ENCODE measurements at places on chromosomes 16 and 17. TPM values are rescaled to one million over a fixed set of nuclear protein-coding genes. Genes with fewer than 3 reads are reported as not detected.

DNA sequence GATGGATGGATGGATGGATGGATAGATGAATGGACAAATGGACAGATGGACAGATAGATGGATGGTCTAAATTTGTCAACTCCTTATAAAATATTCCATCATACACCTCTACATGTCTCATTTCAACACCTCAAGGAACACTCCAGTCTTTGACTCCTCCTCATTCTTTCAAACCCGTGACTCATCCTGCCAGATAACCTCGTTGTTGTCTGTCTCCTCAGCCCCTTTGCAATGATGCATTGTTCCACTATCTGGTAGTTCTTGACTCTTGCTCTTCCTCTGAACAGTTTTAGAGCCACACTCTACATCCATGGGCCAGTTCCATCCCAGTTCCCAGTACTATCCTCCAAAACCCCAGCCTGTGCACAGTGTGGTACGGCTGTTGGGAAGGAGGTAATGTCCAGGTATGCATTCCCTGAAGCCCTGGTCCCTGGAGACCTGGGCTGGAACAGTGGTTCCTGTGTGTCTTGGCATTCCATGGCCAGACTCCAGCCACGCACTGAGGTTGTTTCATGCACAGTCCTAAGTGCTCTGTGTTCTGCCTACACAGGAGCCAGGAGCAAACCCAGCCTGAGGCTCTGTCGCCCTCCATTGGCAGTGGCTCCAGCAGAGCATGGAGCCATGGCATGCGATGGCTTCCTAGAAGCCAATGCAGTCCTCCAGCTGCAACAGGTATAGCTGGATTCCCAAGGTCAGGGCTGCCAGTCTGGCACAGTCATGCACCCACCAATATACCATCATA is 105.7 kb downstream of the C17orf67 start:
- DNase-seq = no peak

GRCh38 chr17:44235583-44235936 is 16.1 kb upstream of the UBTF start:
- DNase-seq = no peak

DNA sequence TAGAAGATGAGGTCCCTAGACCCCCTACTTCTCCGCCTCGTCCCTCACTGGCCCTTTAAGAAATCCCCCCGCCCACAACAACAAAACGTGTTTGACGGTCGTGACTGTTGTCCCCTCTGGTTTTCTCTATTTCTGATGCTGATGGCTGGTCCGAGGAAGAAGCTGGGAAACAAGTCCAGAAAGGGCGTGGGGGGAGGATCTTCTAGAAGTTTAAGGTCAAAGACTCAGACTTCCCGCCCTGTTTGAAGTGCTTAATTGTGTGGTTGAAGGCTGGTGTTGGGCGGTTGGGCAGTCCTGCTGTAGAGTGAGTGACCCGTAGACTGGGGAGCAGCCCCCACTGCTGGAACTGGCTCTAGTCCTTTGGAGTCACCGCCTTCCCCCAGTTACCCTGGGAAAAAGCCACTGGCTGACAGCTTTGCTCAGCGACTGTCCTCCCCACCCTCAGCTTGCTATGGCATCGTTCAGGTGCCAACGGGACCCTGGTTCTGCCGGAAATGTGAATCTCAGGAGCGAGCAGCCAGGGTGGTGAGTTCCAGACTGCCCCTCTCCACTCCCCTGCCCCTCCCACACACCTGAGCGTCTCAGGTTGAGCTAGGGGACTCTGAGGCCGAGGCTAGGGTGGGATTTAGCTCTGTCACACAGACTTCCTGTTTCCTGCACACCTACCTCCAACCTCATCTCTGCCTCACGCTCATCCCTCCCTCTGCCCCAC is 1.6 kb downstream of the MLLT6 start:
- DNase-seq = no peak

- no peak for DNase-seq
Observed at GRCh38 chr17:36481829-36482228, 4.7 kb upstream of the ZNHIT3 start.

The KRTAP9-2 gene
- total RNA-seq = not detected

DNA sequence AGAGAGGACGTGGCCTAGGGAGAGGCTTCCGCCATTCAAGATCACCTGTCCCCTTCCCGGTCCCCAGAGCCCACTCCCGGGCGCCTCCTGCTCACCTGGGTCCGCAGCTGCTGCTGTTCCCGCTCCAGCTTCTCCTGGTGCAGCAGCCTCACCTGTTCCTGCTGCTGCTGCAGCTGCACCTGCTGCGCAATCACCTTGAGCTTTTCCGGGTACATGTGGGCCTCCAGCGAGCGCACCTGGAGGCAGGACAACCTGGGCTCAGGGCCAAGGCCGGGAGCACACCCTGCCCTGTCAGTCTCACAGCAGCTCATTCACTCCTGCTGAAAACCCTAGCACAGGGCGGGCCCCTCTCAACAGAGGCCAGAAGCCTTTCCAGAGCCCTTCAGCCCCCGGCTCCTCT is 12.5 kb downstream of the TFAP4 start:
- DNase-seq = no peak

DNA sequence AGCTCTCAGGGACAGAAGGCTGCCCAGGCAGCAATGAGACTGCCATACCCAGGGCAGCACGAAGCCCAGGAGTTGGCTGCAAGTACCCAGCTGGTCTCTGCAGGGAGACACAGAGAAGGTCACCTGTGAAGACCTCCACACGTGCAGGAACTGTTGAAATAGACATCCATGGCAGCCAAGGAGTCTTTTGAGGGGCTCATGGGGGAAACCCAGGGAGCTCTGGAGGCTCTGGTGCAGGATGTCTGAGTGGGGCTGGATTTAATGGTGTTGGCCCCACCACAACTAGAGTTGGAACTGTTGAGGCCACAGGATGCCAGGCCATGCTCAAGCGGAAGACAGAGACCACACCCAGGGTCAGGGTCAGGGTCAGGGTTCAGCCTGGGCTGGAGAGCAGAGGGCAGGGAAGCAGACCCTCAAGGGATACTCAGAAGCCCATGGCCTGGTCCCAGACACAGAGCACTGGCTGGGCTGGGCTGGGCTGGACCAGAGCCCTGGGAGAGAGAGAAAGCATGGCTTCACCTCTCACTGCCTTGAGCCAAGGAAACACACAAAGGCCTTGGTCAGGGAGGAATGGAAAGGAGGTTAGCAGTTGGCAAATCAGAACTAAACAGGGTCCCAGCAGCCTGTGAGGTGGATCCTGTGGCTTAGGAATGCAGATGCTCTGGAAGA is 21.4 kb downstream of the PITPNM3 start:
- no peak for DNase-seq

DNA sequence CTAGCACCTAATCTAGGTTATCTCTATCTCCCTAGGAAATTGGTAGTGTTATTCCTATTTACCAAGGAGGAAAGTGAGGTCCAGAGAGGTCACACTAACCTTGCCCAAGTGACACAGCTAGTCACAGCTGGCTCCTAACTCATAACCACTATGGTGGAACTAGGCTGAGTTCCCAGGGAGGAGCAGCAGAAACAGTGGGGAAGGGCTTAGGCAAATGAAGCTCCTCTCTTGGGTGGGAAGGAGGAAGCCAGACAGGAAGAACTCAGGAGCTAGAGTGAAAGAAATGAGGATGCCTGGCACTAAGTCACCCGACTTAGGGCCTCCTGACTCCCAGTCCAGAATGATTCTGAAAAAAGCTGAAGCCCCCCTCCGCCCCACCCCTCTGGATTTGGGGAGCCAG is 34.5 kb downstream of the PSME3IP1 start:
- DNase-seq = no peak

DNA sequence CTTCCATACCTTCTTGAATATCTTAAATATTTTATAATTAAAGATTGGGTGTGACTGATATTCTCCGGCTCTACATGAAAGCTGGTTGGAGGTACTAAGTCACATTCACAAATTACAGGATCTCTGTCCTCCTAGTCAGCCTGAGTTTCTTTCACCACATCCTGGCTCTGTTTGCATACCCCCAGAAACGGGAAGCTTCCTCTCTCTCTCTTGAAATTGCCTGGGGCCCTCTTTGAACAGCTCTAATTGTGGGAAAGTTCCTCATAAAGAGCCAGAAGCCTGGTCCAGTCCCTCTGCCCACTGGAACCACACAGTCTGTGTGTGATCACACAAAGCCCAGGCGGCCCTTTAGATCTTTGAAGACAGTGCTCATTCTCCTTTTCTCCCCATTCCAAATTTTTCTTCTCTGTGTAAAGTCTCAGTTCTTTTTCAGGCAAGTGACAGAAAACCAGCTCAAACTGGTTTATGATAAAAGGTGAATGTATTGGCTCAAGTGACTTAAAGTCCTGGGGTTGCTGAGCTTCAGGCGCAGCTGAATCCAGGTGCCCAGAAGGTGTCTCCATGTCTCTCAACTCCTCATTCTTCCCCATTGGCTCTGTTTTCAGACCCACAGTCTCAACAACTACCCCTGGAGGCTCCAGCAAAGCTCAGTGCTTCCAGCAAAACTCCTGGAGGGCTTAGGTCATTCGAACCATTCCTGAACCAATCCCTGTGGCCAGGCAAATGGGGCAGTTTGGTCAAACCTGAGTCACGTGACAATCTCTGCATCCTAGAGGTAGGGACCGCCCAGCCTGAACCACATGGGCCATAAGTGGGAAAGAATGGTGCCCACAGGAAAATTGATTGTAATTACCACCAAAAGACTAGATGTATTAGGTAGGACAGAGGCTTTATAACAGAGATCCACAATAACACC is 8.5 kb upstream of the RAI1 start:
- no peak for DNase-seq

DNA sequence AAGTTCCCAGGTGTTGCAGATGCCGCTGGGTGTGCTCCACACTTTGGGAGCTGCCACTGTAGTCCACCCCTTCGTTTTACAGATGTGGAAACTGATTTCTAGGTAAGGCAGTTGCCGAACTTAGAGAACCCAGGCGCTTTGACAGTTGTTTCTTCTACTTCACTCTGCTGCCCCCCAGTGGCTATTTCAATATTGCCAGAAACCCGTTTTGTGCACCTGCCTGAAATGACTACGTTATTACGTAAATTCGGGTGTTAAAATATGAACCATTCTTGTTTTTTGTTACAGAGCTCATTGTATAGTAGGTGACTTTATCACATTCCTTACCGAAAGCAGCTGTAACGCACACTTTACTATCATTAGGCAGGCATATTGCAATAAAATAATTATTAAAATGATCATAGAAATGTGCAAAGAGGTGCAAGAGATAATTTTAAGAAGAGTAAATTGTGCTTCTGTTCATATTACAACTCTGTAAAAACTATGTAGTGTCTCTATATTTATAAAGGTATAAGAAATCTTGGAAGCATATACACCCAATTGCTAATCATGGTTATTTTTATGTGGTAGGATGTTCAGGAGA is 44.9 kb downstream of the OTOA start:
- DNase-seq = peak; percentile 78

GRCh38 chr16:24685539-24686432 is 43.7 kb upstream of the TNRC6A start:
- peak; percentile 85 for DNase-seq

DNA sequence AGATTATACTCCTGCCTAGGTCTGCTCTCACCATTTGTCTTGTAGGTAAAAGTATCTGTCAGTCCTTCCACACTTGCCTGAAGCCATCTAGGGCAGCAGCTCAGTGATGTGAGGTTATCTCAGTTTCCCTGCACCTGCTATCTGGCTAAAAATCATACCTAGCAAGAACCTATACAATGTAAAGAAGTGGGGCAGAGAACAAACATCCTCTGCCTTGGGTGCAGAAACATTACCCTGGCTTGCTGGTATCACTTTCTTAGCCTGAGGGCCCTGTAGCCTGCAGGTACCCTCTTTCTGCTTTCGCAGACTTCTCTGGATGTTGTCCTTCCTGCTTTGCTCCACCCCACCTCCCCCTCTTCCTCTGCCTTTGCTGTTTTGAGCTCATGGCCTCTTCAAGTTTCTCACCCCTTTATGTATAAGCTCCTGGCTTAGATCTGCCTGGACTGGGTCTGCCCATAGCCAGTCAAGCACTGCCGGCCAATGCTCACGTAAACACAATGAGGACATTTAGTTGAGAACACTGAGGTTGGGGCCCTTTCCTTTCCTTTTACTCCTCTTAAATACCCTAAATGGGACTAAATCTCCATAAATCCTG is 8.7 kb upstream of the SDK2 start:
- DNase-seq = no peak

GRCh38 chr17:61947367-61948078 is 19.7 kb upstream of the INTS2 start:
- no peak for DNase-seq

DNA sequence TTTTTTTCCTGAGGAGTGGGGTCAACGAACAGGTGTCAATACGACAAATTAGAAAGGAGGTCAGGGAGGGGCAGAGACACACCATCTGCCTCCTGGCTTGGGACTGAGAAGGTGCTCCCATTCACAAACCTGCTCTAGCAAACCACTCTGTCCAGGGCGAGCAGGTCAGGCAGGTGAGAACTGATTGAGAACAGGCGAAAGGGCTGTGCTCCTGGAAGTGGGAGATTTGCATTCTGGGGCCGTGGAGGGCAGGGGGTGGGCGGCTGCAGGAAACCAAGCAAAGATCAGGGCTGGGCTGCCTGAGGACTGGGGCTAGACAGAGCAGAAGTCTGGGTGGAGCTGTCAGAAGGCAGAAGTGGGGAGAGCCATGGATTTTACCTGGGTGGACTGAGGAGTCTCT is 98.9 kb upstream of the NLRP1 start:
- no peak for DNase-seq

The ASPSCR1 gene
- 314 TPM for total RNA-seq

- DNase-seq = no peak
Observed at GRCh38 chr17:29559640-29560039, 7.2 kb downstream of the ABHD15 start.

DNA sequence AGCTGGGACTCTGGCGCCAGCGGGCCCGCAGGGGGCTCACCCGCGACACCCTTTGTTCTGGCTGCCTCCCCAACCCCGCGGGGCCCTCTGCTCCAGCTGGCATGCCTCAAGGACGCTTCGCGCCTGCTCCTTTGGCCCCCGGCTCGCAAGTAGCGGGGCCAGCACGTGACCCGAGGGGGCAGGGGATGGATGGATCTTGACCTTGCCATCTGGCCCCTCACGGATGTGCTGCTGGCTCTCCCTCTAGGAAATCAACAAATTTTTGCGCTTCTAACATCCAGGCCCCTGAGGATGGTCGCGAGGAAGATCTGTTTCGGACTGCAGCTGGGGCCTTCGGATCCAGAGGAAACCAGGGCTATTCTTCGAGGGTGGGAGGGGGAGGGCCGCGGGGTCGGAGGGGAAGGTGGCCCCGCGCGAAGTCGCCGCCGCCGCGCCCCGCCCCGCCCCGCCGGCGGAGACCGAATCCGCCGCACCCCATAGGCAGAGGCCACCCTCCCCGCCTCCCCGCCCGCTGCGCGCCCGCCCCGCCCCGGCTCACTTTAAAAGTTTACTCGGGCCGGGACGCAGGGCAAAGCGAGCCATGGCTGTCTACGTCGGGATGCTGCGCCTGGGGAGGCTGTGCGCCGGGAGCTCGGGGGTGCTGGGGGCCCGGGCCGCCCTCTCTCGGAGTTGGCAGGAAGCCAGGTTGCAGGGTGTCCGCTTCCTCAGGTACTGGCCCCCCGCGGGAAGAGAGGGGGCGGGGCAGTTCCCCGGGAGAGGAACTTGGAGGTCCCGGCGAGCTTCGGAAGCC is at the start of gene ACSF2:
ACSF2 (plus strand) TSS at position 537 of the 790 bp plus-strand sequence; CDS start at position 581, 44 bp downstream.
- DNase-seq = peak; percentile 54

- DNase-seq = no peak
Observed at GRCh38 chr17:77320485-77321256, 179.9 kb downstream of the SEC14L1 start.

GRCh38 chr17:71488851-71489250 is 632.0 kb upstream of the SOX9 start:
- DNase-seq = no peak

Data from HepG2 (cell line).